Thoracic aorta (tissue), 2 donors: ENCODE measurements at places on chromosomes 6 and 20.

DNA sequence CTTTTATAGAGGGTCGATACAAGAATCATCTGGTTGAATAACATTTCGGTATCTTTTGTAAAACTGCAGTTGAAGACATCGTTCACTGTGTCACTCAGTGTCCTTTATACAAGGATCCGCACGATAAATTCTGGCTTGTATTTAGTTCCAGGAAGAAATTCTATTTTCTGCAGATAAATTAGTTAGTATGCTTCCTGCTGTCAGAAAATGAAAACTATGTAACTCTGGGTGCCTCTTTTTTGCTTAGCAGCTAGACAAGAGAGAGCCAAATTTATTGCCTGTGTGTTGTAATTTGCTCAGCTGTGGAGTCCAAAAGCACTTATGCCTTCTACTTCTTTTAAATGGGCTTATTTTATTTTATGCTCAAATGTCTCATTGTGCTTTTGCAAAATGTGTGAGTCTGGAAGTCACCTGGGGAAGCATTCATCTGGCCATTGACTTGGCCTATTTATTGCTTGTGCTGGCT, 56.5 kb upstream of the KCNK16 start:
- no peak for DNase-seq

DNA sequence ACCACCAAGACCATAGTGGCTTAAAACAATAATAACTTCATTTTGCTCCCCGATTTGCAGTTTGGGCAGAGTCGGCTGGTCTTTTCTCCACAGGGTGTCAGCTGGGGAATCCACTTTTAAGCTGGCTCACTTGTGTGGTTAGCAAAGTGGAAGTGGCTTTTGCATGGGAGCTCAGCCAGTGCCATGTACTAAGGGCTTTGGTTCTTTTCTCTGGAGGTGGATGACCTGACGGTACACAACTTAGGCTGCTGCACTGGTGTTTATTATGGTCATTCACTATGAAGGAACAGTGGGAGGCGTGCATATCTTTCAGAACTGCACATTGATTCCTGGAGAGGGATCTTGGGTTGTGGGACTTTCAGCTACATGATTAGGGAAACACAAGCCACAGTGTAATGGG, 141.0 kb downstream of the OR2B2 start:
- no peak for DNase-seq

DNA sequence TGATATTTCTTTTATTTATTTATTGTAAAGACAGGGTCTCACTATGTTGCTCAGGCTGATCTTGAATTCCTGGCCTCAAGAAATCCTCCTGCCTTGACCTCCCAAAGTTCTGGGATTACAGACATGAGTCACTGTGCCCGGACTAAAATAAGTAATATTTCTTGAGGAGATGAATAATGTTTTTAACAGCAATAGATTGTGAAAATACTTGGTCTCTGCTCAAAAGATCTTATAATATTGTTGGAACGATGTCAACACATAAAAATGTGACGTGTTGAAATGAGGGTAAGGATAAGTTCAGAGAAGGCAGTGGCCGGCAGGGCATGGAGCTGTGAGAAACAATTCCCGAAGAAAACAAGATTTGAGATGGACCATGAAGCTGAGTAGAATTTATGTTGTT, 178.7 kb downstream of the GJA1 start:
- DNase-seq, result peak; percentile 4

GRCh38 chr20:51639206-51639832, 96.8 kb upstream of the NFATC2 start:
- DNase-seq, result no peak

DNA sequence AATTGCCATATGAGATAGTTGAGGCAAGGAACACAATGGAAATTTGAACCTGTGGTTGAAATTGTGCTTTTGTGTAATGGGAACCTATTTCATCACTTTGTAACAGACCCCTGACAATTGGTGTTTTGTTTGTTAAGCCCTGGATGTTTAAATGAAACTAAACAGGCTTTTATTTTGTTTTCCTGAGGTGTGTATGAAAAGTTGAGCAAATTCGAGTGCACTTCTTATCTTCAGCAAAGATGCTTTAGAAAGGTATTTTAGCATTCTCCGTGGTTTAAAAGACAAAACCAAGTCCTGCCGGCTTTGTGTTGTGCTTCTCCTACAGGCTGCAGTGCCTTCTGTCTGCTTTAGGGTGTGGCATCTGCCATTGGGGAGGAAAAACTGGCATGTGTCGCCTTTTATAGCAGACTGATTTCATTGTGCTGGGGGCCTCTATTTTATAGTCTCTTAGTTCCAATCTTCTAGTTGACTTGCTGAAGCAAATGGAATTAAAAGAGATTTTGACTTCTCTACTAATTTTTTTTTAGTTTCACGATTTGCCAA, 2.2 kb upstream of the ARID1B start:
- no peak for DNase-seq

GRCh38 chr6:117989086-117989485, 82.0 kb downstream of the SLC35F1 start:
- DNase-seq, result no peak

GRCh38 chr20:17171746-17172280, 55.0 kb upstream of the PCSK2 start:
- DNase-seq, result no peak

DNA sequence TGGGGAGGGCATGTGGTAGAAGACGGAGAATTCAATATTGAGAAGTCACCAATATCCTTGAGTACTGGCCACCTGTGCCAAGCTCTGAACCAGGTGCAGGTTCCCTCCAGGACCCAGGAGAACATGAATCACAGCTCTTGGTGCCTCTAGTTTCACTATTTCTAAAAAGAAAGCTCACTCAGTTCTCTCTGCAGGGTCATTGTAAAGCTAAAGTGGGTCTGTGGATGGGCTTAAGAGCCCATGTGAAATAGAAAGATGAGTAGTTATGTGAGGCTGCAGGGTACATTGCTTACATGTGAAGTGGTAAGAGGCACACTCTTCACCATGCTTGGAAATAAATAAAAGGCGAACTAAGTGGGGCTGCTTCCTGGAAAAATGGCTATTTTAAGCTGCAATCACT, 43.6 kb downstream of the ZNF831 start:
- DNase-seq, result no peak

GRCh38 chr20:11063444-11063843, 389.6 kb upstream of the JAG1 start:
- DNase-seq, result no peak
